ENCODE measurements at places on chromosomes 4 and X. TPM values are rescaled to one million over a fixed set of nuclear protein-coding genes. Genes with fewer than 3 reads are reported as not detected.

Gene PABPC4L
- polyA plus RNA-seq, result 2.3 TPM

Gene ARFIP1
- polyA plus RNA-seq, result 26.9 TPM

Gene TKTL2
- polyA plus RNA-seq, result not detected

Gene GAGE12F
- not detected for polyA plus RNA-seq

Gene GRIA3
- polyA plus RNA-seq, result 3.3 TPM

Gene TSPAN7
- 41.4 TPM for polyA plus RNA-seq

Gene CFAP99
- polyA plus RNA-seq, result not detected

Gene GPM6B
- 16.4 TPM for polyA plus RNA-seq

Gene RBMXL3
- not detected for polyA plus RNA-seq

DNA sequence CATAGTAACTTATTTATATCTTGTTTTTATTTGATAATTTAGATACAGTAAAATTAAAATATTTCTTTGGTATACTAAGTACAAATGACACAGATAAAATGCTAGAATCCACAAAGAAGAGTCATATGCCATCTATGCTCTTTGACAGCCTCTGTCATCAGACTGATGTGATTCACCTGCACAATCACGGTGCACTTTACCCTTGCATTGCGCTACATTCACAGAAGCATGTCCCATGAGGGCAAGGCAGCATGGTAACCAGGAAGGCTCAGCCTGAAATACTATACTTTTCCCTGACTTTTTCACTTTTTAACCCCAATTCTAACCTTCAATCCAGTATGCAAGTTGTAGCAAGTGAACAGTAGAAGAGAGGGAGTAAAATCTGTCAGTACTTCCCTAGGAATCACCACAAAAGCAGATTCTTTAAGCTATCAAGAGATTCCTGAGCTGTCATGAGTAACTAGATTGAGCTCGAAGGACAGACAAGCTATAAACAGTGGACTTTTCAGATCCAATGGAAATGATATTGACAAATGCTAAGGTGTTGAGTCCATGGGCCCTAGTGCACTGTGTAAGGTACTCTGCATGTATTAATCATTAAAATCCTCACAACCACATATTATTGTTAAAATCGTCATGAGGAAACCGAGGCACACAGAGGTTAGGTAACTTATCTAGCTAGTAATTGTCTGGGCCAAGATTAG, 14.2 kb downstream of the SEC24D start:
- DNase-seq, result no peak

DNA sequence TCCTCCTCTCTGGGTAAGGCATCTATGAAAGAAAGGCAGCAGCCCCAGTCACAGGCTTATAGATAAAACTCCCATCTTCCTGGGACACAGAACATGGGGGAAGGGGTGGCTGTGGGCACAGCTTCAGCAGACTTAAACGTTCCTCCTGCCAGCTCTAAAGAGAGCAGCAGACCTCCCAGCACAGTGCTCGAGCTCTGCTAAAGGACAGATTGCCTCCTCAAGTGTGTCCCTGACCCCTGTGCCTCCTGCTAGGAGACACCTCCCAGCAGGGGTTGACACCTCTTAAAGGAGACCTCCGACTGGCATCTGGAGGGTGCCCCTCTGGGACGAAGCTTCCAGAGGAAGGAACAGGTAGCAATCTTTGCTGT, 89.9 kb downstream of the EFHC2 start:
- no peak for DNase-seq

DNA sequence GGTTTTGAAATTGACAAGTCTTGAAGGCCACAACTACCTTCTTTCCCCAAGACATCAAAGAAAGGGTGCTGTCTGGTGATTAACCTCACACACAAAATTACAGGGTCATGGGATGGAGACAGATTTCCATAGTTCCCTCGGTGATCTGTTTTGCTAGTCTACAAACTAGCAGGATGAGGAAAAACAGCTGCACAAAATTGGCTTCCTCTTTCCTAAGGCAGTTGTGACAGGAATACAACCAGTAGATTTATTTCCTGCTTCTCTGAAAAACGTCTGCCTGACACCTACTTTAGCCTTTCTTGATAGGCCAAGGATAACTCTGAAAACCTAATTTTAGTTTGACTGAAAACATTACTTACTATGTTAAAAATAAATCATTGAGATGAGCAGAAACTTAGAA, 39.6 kb downstream of the DKK2 start:
- DNase-seq, result no peak

- DNase-seq, result peak; percentile 67
Observed at GRCh38 chrX:134880866-134881265, 109.9 kb upstream of the SMIM10 start.

DNA sequence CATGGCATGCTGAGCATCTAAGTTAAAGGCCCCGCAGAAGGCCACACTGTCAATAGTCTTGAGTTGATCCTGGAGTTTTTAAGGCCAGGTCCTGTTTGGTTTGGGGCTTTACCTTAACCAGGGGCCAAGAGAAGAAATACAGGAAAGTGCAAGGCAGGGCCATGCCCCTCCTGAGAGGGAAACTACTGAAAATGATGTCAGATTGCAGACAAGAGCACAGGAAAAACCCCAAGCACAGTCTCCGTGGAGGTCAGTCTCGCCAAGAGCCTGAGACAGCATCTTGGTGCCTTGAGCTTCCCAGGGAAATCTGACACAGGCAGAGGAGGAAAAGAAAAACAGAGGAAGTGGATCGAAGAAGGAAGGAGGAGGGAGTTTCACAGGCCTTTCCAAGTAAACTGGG, 32.2 kb upstream of the GATB start:
- DNase-seq, result no peak

DNA sequence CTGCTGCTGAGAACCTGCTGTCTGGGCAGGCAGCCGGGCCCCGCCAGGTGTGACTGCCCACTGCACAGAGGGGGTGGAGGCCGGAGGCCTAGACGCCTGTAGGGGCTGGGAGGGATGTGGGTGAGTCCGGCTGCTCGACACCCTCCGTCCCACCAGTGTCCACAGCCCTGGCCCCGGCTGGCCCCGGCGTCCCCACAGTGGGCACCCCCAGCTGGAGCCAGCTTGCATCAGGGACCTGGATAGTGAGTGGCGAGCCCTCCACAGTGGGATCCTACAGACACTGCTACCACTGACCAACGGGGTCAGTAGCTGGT, 34.7 kb upstream of the SPON2 start:
- no peak for DNase-seq

GRCh38 chrX:25527156-25527555, 511.4 kb upstream of the ARX start:
- no peak for DNase-seq

- no peak for DNase-seq
Observed at GRCh38 chr4:147206807-147207206, 261.1 kb upstream of the TTC29 start.

DNA sequence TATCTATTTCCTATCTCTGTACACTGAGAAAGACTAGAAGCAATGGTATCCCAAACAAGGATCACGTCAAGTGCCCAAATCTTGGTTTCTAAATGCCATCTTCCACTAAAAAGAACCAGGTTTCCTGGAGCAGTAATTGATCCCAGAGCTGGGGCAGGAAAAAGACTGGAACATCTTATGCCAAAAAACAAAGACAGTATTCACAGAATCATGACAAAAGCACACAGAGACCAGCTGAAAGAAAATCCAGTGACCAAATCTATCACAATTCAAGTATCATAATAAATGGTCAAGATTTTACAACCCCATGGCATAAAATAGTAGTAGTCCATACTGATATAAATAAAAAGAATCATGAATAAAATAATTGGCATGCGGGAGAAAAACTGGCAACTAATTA, 44.9 kb downstream of the CENPC start:
- DNase-seq, result no peak

DNA sequence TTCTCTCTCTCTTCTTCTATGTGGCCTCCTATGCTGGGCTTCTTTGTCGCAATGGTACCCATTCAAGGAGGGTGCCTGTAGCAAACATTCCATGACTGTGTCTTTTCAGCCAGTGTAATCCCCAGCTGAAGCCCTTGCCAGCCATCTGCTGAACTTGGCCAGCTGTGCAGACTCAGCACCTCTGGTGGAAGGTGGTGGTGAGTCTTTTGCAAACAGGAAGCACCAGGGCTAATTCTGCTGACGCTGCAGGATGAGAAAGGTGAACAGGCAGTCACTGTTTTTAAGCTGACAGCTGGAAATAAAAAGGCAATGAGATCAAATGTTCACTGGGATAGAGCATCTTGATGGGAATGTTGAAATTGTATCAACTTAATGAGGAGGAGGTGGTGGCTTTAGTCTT, 298.7 kb upstream of the CLNK start:
- DNase-seq, result no peak

All from cardiac muscle cell (in vitro differentiated cells and primary cell).